Hematopoietic multipotent progenitor cell treated with erythropoietin and hydrocortisone succinate and interleukin-3 and kit ligand, for 15 days (in vitro differentiated cells): ENCODE measurements at places on chromosomes 6 and 20.

GRCh38 chr6:3773678-3774298, 22.3 kb upstream of the PXDC1 start:
- DNase-seq = no peak

- DNase-seq = no peak
Observed at GRCh38 chr20:23179766-23180403, 93.8 kb upstream of the CD93 start.

GRCh38 chr20:60001108-60001507, 42.9 kb downstream of the CDH26 start:
- DNase-seq = no peak

GRCh38 chr6:75280131-75280855, 4.3 kb downstream of the TMEM30A start:
- DNase-seq = no peak

GRCh38 chr20:33686984-33687366, 790 bp upstream of the E2F1 start:
- no peak for DNase-seq

GRCh38 chr20:18879262-18879661, 65.7 kb downstream of the SCP2D1 start:
- DNase-seq = no peak

DNA sequence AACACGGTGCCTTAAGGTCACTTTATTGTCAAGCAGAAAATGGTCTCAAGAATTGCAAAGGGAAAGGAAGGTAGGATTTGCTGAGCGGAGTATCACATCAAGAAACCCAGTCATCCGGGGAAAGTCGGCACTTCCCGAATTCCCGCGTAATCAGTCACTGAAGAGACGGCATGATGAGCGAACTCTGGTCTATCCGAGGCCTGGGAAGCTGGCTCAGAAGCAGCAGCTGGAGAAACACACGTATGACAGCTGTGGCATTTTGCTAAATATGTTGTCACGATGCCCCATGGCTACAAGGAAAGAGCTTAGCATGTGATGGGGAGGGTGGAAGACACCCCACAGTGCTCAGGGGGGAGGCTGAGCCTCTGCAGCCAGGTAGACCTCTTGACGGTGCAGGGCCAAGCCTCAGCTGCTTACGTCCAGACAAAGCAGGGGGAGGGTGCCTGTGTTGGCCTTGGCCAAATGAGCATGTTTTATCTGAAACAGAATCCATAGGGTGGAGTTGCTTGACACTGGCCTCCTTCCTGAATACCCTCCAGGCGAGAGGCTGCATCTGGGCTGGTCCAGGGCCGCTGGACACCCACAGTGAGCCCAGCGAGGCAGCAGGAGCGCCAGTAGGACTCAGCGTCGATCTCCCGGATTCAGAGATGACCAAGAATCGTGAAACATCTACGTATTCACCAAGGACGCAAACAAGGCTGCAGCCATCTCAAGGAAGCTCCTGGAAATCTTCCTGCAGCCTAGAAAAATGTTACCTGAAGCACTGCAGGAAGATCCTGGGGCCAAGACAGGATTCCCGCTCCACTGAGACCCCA, 118.8 kb upstream of the AFDN start:
- no peak for DNase-seq

DNA sequence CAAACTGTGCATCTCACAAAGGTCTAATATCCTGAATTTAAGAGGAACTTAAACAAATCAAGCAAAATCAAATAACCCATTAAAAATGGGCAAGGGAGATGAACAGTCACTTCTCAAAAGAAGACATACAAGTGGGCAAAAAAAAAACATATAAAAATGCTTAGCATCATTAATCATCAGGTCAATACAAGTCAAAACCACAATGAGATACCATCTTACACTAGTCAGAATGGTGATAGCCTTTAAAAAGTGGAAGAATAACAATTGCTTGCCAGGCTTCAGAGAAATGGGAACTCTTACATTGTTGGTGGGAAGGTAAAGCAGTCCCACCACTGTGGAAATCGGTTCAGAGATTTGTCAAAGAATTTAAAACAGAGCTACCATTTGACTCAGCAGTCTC, 646.7 kb upstream of the PTCHD4 start:
- no peak for DNase-seq

- DNase-seq = no peak
Observed at GRCh38 chr6:47023573-47023972, 18.6 kb downstream of the ADGRF1 start.

GRCh38 chr20:10115021-10115420, 80.2 kb downstream of the ANKEF1 start:
- DNase-seq = no peak

GRCh38 chr20:58480551-58481336, 34.5 kb downstream of the APCDD1L start:
- DNase-seq = no peak

GRCh38 chr20:62303340-62304226, 786 bp downstream of the ADRM1 start:
- DNase-seq = peak; percentile 22

- no peak for DNase-seq
Observed at GRCh38 chr6:31363811-31364210, 6.8 kb upstream of the HLA-B start.

- DNase-seq = no peak
Observed at GRCh38 chr6:35365594-35366203, 23.3 kb downstream of the PPARD start.

DNA sequence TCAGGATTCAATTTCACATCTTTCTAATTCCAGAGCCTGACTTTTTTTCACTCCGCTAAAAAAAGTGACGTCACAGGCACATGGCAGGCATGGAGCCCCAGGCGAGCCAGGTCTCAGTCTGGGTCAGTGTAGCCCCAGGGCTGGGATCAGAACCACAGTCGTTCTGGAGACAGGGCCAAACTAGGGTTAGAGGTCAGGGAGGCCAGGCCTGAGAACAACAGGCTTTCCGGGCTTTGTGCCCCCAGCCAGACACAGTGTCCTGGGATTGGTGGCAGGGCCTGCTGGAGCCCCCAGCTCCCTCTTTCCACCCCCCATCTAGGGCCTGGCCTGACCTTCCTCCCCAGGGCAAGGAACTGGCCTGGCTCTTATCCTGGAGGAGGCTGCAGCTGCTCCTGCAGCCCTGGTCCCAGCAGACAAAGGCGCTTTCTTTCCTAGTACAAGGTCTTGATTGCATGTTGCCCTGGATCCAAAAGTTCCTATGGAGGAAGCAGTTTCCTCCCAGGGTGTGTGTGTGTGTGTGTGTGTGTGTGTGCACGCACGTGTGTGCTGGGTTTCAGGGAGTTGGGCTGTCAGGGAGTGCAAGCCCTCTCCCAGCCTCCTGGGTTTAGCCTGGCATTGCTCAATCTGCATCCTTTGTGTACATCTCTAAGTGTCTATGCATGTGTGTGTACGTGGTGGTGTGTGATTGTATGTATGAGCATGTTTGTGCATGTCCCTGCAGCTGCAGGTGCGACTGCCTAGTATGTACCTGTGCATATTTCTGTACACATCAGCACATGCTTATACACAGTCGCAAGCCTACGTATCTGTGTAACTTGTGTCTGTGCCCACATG, 26.5 kb upstream of the EMILIN3 start:
- DNase-seq = no peak

DNA sequence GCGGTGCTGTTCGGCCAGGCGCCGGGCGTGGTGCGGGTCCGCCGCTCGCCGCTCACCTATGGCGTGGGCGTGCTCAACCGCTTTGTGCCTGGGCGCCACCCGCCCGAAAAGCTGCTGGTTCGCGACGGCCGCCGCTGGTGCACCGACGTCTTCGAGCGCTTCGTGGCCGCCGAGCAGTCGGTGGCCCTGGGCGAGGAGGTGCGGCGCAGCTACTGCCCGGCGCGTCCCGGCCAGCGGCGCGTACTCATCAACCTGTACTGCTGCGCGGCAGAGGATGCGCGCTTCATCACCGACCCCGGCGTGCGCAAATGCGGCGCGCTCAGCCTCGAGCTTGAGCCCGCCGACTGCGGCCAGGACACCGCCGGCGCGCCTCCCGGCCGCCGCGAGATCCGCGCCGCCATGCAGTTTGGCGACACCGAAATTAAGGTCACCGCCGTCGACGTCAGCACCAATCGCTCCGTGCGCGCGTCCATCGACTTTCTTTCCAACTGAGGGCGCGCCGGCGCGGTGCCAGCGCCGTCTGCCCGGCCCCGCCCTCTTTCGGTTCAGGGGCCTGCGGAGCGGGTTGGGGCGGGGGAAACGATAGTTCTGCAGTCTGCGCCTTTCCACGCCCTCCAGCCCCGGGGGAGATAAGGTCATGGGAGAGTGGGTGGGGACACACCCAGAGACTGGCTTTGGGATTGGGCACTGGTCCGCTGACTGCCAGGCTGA, 15.7 kb downstream of the ADISSP start:
- peak; percentile 88 for DNase-seq

DNA sequence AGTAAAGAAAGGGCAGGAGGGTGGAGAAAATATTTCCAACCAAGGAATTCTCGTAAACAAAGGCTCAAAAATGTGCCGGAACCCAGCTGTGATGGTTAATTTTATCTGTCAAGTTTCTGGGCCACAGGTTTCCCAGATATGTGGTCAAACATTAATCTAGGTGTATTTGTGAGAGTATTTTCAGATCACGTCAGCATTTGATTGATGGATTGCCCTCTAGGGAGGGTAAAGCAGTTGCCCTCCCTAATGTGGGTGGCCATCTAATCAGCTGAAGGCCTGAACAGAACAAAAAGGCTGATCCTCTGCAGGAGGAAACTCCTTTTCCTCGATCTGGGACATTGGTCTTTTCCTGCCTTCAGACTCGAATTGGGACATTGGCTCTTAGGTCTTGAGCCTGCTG, 298.7 kb upstream of the TCF21 start:
- no peak for DNase-seq

- no peak for DNase-seq
Observed at GRCh38 chr6:40733770-40734396, 146.7 kb upstream of the LRFN2 start.

- DNase-seq = no peak
Observed at GRCh38 chr6:107154131-107154800, 39.0 kb upstream of the BEND3 start.

DNA sequence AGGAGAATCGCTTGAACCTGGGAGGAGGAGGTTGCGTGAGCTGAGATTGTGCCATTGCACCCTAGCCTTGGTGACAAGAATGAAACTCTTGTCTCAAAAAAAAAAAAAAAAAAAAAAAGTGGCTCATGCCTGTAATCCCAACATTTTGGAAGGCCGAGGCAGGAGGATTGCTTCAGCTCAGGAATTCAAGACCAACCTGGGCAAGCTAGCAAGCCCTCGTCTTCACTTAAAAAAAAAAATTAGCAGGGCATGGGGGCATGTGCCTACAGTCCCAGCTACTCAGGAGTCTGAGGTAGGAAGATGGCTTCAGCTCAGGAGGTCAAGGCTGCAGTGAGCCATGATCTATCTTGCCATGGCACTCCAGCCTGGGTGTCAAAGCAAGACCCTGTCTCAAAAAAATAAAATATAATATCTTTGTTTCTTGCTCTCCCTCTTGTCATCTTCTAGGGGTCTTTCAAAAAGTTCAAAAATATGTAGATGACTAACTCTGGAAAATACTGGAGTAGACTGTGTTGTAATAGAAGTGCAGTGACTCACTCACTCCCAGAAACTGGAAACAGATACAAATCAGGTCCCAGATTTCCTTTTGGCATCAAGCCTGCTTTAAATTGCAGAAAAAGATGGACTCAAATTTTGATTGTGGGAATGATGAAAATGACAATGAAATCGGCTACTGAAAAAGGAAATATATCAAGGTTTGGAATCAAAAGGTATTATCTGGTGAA, 2.8 kb upstream of the GINM1 start:
- no peak for DNase-seq

DNA sequence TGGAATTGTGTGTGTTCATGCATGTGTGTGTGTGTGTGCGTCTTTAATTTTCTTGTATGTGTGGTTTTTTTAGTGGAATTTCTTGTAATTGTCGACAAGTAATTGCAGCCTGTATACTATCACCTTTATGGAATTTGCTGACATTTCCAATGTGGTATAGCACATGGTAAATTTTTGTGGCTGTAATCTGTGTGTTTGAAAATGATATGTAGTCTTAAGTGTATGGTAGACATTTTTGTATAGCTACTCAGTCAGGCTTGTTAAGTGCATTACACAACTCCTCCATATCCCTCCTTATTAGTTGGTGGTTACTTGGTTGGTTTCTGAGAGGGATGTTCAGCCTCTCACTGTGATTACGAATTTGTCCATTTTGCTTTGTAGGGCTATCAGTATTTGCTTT, 384.5 kb upstream of the HSF2 start:
- no peak for DNase-seq

DNA sequence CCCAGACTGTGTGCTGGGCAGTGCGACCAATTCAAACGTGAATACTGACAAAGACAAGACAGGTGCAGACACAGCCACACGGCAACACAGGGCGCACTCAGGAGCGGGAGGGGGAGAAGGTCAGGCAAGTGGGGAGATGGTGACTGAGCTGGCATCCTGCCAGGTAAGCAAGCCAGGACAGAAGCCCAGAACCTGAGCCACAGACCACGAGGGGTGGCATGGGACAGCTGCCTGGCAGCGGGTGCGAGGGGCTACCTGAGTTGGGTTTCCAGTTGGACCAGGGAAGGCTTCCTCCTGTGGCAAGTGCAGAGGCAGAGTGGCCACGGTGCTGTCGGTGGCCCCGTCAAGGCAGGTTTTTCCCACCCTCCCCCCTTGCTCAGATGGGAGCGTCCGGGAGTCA, 215.2 kb upstream of the ARID1B start:
- no peak for DNase-seq

GRCh38 chr6:77430504-77430903, 32.8 kb downstream of the HTR1B start:
- no peak for DNase-seq

DNA sequence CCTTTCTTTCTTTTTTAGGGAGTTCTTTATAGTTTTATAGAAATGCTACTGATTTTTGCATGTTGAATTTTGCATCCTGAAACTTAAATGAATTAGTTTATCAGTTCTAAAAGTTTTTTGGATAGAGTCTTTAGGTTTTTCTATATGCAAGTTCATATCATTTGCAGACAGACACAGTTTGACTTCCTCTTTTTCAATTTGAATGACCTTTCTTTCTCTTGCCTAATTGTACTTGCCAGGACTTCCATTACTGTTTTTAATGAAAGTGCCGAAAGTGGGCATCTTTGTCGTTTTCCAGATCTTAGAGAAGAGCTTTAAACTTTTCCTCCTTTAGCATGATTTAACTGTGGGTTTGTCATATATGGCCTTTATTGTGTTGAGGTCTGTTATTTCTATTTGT, 21.1 kb upstream of the EDN1 start:
- no peak for DNase-seq

GRCh38 chr20:43322851-43323250, 133.1 kb upstream of the PTPRT start:
- peak; percentile 18 for DNase-seq

DNA sequence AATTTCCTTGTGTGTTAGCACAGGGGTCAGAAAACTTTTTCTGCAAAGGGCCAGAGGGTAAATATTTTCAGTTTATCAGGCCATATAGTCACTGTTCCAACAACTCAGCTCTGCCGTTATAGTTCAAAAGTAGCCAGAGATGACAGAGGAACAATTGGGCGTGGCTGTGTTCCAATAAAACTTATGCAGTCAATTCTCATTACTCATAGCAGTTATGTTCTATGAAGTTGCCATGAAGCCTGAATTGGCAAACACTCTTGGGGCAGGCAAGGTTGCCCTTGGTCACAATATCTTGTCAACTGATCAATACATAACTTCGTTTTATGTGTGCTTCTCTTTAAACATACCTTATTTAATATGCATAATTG, 304.2 kb downstream of the TFAP2C start:
- no peak for DNase-seq

GRCh38 chr20:10488534-10488933, 53.4 kb downstream of the SLX4IP start:
- no peak for DNase-seq
